Colonic mucosa (tissue), 4 donors: ENCODE measurements at places on chromosomes 5 and 9.

GRCh38 chr9:91885746-91886413 is 64.1 kb downstream of the ROR2 start:
- DNase-seq, result no peak

DNA sequence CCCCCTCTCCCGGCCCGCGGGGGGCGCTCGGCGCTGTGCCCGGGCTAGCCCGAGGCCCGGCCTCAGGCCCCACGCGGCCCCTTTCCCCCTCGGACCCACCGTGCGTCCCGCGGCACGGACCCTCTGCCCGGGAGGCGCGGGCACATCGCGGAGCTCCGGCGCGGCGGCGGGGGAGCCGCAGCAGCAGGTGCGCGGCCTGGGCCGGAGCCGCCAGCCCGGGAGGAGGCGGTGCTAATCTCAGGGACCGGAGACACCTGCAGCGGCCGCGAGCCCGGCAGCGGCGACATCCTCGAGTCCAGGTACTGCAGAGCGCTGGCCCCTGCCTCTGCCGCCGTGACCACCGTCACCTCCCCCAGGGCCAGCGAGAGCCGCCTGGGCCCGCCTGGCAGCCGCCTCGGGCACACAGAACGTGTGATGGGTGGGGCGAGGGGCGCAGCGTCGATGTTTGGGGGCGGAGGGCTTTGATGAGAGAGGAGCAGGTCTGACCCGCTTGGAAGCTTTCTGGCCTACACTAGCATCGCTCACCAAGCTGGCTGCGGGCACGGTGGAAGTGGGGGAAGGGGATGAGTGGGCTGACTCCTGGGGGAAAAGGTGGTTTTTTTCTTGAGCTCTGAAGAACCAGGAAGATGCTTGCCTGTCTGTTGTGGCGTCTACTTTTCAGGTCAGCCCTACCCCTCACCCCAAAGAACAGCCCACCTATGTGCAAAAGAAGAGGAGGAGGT is 524 bp downstream of the CYFIP2 start:
- DNase-seq, result peak; percentile 48

- DNase-seq, result no peak
These were observed 142.1 kb upstream of the DHFR start for GRCh38 chr5:80796846-80797245.

- peak; percentile 7 for DNase-seq
These were observed 66.3 kb downstream of the MRPL36 start for GRCh38 chr5:1733369-1733768.

GRCh38 chr5:102536323-102536928 is 37.6 kb upstream of the SLCO6A1 start:
- DNase-seq, result no peak

DNA sequence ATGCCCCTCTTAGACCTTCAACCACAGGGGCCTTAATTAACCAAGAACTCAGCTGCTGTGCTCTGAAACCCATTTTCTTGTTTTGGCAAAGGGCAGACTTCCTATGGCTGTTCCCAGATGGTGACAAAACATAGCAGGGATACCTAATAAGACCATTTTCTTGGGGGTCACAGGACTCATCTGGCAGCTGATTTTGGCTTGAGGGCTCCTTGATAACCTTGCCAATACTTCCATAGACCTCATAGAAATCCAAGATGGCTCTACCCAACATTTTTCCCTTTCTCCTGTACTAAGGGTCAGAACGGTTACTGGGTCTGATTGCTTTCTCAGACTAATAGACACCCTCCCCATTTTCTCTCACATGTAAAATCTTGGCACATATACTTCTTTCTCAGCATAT is 757.7 kb upstream of the SEMA6A start:
- DNase-seq, result no peak

GRCh38 chr5:142143878-142144277 is 35.3 kb downstream of the NDFIP1 start:
- DNase-seq, result no peak

DNA sequence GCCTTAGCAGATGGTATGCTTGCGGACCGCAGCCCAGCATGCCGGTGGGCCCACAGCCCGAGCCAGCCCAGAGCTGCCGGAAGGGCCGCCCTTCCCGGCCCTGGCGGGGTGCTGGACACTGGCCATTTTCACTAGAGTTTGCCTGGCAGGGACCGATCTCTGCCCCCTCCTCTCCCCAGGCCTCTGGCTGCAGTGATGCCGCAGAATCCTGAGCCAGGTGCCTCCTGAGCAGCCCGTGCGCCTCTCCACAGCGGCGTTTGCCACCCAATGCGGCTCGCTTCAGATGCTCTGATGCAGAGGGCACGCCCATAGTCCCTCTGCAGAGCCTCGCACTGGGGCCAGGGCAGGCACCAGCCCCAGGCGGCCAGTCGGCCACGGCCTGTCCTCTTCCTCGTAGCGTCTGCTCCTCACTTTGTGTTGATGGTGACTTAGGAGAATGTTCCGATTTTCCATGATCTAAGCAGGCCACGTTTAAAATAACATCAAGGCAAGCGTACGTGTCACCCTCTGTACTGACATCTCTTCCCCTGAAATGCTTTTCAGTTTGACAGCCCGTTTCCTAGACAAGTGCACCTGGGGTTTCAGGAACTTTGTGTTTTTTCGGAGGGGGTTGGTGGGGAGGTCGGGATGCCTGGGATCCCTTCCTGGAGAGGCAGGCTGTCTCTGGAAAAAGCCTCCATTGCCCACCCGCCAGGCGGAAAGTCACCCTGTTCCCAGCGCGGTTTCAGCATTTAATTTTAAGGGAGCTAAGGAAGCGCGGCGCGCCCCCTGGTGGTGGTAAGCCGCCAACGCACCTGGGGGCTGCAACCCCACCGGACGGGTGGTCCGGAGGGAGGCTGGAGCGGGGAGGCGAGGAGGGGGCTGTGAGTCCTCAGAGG is 29.8 kb upstream of the HMCN2 start:
- DNase-seq, result peak; percentile 63

DNA sequence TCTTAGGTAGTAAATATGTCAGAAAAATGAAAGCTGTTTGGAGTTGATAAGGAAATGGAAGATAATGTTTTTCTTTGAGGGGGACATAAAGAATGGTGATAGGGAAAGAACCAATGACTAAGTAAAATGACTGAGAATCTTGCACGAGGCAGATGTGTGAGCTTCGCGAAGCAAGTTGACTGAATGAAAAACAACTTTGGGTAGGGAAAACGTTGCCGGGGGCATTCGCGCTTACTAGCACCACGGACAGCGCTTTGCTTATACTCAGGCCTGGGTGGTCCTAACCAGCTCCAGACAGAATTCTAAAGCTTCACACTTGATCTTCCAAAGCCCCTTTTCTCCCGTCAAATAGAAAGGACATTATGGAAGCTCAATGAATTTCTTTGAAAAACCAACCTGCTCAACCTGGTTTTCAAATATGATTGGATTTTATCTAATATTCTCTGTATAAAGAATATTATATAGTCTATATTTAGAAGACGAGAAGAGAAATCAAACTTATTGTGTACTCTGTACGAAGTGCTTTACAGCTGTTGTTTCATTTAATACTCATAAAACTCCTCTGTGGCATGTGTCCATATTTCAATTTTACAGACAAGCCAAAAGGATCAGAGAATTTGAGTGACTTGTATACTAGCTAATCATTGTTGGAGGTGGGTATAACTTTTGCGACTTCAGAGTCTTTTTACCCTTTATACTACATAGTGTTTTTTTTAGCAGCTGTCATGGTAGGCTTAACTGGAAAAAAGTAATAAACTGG is 1.9 kb upstream of the CDKN2B start:
- no peak for DNase-seq

GRCh38 chr5:117769877-117770276 is 1195.3 kb upstream of the SEMA6A start:
- no peak for DNase-seq

- DNase-seq, result no peak
These were observed 2.5 kb downstream of the SH3PXD2B start for GRCh38 chr5:172451771-172452197.

DNA sequence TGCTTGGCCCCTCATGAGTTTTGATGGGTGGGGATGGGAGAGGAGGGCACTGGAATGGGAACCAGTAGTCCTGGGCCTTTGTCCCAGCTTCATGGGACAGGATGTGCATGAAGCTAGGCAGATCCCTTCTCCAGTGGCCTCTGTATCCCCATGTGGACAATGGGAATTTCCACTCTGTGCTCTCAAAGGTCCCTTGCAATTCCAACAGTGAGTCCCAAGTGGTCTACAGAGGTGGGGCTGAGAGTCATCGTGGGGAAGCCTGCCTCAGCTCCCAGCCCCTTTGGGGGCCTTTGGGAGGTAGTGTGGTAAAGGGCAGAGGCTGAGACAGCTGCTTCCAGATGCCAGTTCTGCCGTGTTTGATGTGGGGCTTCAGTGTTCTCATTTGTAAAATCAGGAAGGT is 1.9 kb upstream of the PHYHD1 start:
- no peak for DNase-seq

- no peak for DNase-seq
These were observed 28.8 kb upstream of the CDC23 start for GRCh38 chr5:138241688-138242571.

DNA sequence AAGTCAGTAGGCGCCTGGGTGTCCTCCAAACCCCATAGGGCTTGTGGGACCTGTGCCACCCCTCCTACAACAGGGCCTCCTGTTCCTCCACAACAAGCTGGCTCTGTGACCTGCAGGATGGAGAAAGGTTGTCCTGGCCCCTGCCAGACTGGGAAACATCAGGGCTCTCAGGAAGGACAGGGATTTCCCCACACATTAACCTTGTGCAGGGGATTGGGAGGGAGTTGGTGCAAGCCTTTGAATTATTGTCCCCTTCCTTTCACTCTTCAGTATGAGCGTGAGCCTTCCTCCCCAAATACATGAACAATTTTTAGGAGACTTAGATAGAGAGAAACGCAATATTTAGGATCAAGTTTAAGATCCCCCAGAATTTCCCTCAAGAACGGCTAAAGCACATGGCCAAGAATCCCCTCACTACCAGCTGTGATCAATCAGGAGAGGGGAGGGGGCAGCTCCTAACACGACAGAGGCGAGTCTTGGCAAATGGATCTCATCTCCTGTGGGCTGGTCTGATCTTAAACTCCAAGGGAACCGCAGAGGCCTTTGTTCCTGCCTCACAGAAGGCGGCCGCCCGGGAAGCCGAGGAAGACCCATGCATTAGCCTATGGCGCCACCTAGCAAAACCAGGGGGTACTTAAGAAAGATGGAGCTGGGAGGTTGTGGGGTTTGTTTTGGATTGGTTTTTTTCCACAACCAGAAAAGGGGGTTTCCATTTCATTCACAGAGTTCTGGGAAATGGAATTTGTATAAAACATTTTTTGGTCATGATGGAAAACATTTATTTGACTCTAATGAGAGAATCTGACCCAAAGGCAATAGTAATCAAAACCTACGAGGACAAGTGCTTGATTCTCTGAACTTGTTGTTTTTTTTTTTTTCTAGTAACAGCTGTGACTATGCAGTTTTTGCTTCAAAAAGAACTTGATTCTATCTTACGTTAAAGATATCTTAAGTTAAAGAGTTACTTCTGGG is 36.1 kb upstream of the OSMR start:
- DNase-seq, result peak; percentile 70

GRCh38 chr9:135074354-135075233 is 12.9 kb upstream of the OLFM1 start:
- DNase-seq, result no peak
